ENCODE measurements at places on chromosomes 4 and X. TPM values are rescaled to one million over a fixed set of nuclear protein-coding genes. Genes with fewer than 3 reads are reported as not detected.

- no peak for DNase-seq
- H3K27ac ChIP-seq, result no peak overlapping the region
- no peaks in the 10 kb centered on the region for H3K27me3 ChIP-seq
- H3K4me1 ChIP-seq, result no peaks in the 10 kb centered on the region
Measured at GRCh38 chr4:182065255-182065654, 177.9 kb upstream of the TENM3 start.

GRCh38 chr4:74260036-74260435, 48.2 kb upstream of the EPGN start:
- H3K4me1 ChIP-seq, result no peaks in the 10 kb centered on the region
- DNase-seq, result no peak
- H3K4me3 ChIP-seq, result no peak overlapping the region
- no peaks in the 10 kb centered on the region for H3K27me3 ChIP-seq
- no peaks in the 10 kb centered on the region for H3K36me3 ChIP-seq

DNA sequence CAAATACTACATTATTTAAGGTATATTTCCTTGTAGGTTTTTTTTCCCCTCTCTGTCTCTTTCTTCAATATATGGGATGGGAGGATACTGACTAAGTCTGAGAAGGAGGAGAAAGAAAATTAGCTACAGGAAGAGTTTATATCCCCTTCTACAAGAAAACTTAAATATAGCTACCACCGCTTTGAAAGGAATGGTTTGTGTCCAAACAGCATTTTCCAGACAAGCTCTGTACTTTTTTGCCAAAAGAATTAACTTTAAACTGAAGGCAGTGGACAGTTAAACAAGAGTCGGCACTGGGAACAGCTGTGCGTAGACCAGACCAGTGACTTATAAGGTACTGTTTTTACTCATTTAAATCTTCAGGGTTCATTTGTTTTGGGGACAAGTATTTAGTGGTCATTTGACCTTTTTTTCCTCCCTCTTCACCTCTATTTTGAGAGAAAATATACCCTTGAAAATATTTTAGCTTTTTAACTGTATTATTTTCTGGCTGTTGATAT, 303.7 kb downstream of the ARHGAP24 start:
- DNase-seq, result no peak
- H3K27ac ChIP-seq, result no peak overlapping the region
- no peaks in the 10 kb centered on the region for H3K27me3 ChIP-seq
- no peak overlapping the region for H3K4me3 ChIP-seq
- no peaks in the 10 kb centered on the region for H3K4me1 ChIP-seq

DNA sequence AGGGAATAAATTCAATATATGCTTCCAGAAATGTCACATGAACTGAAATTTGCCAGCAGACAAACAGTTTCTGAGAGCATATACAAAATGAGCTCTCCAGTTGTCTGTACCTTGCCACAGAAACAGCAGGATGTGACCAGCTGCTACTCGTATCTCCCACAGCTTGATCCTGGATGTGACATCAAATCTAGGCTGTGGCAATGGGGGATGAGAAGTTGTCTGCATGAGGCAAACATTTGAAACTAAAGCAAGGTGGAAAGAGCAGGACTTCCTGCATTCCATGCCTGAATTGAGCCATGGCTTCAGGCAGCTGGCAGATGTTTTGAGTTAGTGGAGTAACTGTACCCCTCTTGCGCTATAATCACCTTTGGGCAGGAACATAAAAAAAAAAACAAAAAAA, 1724.0 kb downstream of the RPA4 start:
- H3K4me3 ChIP-seq, result no peak overlapping the region
- H3K27ac ChIP-seq, result no peak overlapping the region
- H3K27me3 ChIP-seq, result no peaks in the 10 kb centered on the region
- H3K4me1 ChIP-seq, result no peaks in the 10 kb centered on the region
- DNase-seq, result no peak

- no peak overlapping the region for H3K4me3 ChIP-seq
- H3K27ac ChIP-seq, result no peak overlapping the region
- no peak for DNase-seq
Measured at GRCh38 chr4:117154251-117154650, 68.9 kb upstream of the TRAM1L1 start.

DNA sequence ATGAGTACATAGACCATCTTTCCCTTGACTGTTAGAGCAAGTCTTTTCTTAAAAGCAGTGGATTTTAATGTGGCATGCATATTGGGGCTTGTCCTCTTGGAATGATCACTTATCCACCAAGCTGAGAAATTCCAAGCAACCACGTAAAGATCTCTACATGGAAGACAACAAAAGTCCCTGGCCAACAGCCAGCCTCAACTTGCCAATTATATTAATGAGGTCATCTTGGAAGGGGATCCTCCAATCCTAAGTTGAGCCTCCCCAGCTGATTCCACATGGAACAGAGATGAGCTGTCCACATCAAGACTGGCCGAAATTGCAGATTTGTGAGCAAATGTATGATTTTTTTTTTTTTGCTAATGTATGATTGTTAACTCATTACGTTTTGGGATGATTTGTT, 20.6 kb upstream of the FTHL17 start:
- no peaks in the 10 kb centered on the region for H3K27me3 ChIP-seq
- DNase-seq, result no peak
- H3K4me1 ChIP-seq, result no peaks in the 10 kb centered on the region
- H3K27ac ChIP-seq, result no peak overlapping the region
- H3K4me3 ChIP-seq, result no peak overlapping the region
- H3K36me3 ChIP-seq, result no peaks in the 10 kb centered on the region

- H3K4me3 ChIP-seq, result no peak overlapping the region
- DNase-seq, result no peak
- no peaks in the 10 kb centered on the region for H3K4me1 ChIP-seq
Measured at GRCh38 chrX:81286608-81287007, 84.7 kb downstream of the SH3BGRL start.

GRCh38 chr4:121277194-121278105, 103.4 kb downstream of the QRFPR start:
- no peaks in the 10 kb centered on the region for H3K4me1 ChIP-seq
- H3K27me3 ChIP-seq, result no peaks in the 10 kb centered on the region
- DNase-seq, result no peak

DNA sequence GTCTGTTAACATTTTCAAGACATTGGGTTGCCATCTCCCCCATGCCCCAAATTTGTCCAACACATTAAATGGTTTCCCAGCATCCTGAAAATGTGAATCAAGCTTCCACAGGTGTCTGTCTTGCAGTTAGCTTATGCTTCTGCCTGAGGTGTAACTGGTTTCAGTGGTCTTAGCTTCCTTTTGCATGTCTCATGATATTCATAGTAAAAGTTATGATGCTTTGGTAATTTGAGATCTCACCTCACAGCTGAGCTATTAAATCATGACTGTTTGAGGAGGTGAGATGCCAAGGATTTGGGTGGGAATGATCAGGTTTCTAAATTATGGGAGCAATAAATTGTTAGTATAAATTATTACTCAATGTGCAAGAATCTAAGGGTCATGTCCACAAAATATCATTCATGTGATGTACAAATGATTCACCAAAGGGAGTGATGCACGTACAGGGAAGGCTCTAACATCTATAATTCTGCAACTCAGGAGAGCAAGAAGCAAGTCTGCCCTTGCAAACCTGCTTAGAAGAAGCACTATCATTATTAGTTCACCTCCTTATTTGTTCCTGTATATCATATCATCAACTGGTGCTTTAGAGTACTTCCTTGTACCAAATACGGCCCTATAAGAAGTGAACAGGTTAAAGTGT, 17.1 kb upstream of the RAI2 start:
- no peaks in the 10 kb centered on the region for H3K36me3 ChIP-seq
- no peak for DNase-seq
- H3K4me1 ChIP-seq, result no peaks in the 10 kb centered on the region
- H3K27ac ChIP-seq, result no peak overlapping the region
- no peak overlapping the region for H3K4me3 ChIP-seq

The HAUS3 gene
- total RNA-seq, result 23.8 TPM

GRCh38 chrX:140432346-140433175, 72.3 kb downstream of the SOX3 start:
- H3K36me3 ChIP-seq, result no peaks in the 10 kb centered on the region
- no peak overlapping the region for H3K27ac ChIP-seq
- H3K27me3 ChIP-seq, result no peaks in the 10 kb centered on the region
- H3K4me3 ChIP-seq, result no peak overlapping the region
- no peak for DNase-seq

The GLRA2 gene
- not detected for total RNA-seq

DNA sequence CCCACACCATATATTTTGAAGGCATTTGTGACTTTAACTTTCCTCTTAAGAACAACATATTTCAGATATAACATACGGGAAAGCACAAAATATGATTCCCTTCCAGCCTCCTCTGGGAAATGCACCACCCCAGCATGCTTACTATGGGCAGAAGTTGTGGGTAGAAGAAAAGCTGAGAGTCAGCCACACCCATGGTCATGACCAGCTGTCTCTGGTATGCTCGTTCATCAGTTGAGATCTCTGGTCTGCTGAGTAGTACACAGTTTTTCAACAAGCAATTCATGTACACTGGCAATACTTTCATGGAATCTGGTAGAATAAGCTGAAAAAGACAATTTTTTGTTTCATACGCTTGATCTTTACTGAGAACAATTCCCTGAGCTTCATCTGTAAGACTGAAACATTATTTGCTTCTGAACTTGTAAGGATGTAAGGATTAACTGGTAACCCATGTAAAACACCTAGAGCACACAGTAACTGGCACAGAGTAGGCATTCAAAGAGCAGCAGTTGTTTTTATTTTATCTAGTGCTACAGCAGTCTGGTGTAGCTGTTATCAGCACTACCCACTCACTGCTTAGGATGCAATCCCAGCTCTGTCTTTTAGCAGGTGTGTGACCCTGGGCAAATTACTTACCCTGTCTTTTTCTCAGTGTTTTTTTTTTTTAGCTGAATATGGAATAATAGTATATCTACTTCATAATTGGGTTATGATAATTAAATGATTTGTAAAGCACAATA, 47.6 kb downstream of the METTL14 start:
- peaks cover 6% of the 10 kb centered on the region for H3K36me3 ChIP-seq
- no peak overlapping the region for H3K27ac ChIP-seq
- peaks cover 4% of the 10 kb centered on the region for H3K4me1 ChIP-seq
- no peaks in the 10 kb centered on the region for H3K27me3 ChIP-seq

The TXK gene
- total RNA-seq, result 6.0 TPM

GRCh38 chr4:173478201-173478912, 51.7 kb downstream of the HAND2 start:
- H3K27me3 ChIP-seq, result no peaks in the 10 kb centered on the region
- no peak overlapping the region for H3K27ac ChIP-seq
- no peak for DNase-seq
- no peaks in the 10 kb centered on the region for H3K36me3 ChIP-seq

GRCh38 chr4:75817901-75818300, 84.4 kb downstream of the PPEF2 start:
- H3K4me1 ChIP-seq, result no peaks in the 10 kb centered on the region
- H3K27me3 ChIP-seq, result no peaks in the 10 kb centered on the region
- H3K4me3 ChIP-seq, result no peak overlapping the region
- no peak overlapping the region for H3K27ac ChIP-seq

GRCh38 chr4:138330531-138330930, 88.4 kb upstream of the SLC7A11 start:
- no peaks in the 10 kb centered on the region for H3K36me3 ChIP-seq
- no peak overlapping the region for H3K4me3 ChIP-seq
- H3K27ac ChIP-seq, result no peak overlapping the region
- H3K4me1 ChIP-seq, result no peaks in the 10 kb centered on the region
- DNase-seq, result no peak

- no peaks in the 10 kb centered on the region for H3K36me3 ChIP-seq
- DNase-seq, result peak; percentile 68
- no peaks in the 10 kb centered on the region for H3K27me3 ChIP-seq
- peaks cover 42% of the 10 kb centered on the region for H3K4me1 ChIP-seq
- H3K27ac ChIP-seq, result peak overlapping the region; percentile 59
Measured at GRCh38 chrX:9340598-9341290, 124.1 kb upstream of the TBL1X start.

The PLS3 gene
- total RNA-seq, result 0.51 TPM

The DUSP9 gene
- 0.15 TPM for total RNA-seq

DNA sequence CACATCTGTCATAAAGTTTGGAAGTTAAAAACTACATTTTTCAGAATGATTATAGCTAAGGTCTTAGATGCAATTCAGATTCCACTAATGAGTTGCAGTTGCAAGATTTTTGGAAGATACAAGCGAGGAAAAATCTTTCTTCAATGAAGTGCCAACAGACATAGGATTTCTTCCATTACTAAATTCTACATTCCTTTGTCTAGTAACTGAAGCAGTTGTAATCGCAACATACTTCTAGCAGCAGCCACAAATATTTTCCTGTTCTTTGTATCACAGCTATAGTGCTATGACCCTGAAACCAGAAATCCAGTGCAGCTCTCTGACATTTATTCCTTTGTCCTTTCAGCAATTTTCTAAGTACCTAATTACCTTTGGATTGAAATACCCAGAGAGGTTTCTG, 225.2 kb upstream of the SLIT2 start:
- no peaks in the 10 kb centered on the region for H3K4me1 ChIP-seq
- H3K36me3 ChIP-seq, result no peaks in the 10 kb centered on the region

- no peaks in the 10 kb centered on the region for H3K4me1 ChIP-seq
- H3K27ac ChIP-seq, result no peak overlapping the region
- no peak for DNase-seq
- H3K27me3 ChIP-seq, result no peaks in the 10 kb centered on the region
- H3K4me3 ChIP-seq, result no peak overlapping the region
Measured at GRCh38 chr4:139403462-139403861, 50.5 kb upstream of the RAB33B start.

The PPARGC1A gene
- total RNA-seq, result not detected

DNA sequence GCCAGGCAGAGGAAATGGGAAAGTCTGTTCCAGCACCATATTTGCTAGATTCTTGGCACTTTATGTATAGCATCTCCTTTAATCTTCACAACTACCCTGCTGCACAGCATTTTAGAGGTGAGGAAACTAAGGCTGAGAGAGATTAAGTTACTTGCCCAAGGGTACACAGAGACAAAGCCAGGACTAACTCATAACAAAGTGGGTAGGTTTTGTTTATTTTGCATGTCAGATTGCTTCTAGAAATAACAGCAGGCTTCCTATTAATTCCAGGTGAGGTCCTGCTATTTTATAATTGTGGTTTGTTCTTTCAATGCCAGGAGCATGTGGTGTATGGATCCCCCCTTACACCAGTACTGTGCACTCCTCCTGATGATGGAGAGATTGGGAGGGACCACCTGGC, 15.0 kb downstream of the TCEANC start:
- no peak for DNase-seq
- H3K36me3 ChIP-seq, result no peaks in the 10 kb centered on the region
- H3K27me3 ChIP-seq, result no peaks in the 10 kb centered on the region
- no peaks in the 10 kb centered on the region for H3K4me1 ChIP-seq
- H3K27ac ChIP-seq, result no peak overlapping the region

- H3K36me3 ChIP-seq, result no peaks in the 10 kb centered on the region
- DNase-seq, result no peak
- H3K4me1 ChIP-seq, result no peaks in the 10 kb centered on the region
- H3K27ac ChIP-seq, result no peak overlapping the region
- H3K4me3 ChIP-seq, result no peak overlapping the region
- H3K27me3 ChIP-seq, result no peaks in the 10 kb centered on the region
Measured at GRCh38 chr4:125011646-125012045, 299.1 kb upstream of the ANKRD50 start.

The SORBS2 gene
- total RNA-seq, result not detected

- no peak for DNase-seq
- H3K27me3 ChIP-seq, result no peaks in the 10 kb centered on the region
Measured at GRCh38 chr4:29756966-29757365, 963.2 kb upstream of the PCDH7 start.

The CFAP99 gene
- not detected for total RNA-seq

The CLDN22 gene
- total RNA-seq, result not detected

All from CD8-positive, alpha-beta memory T cell (primary cell).